Osteocyte (in vitro differentiated cells): ENCODE measurements at places on chromosomes 3 and 15. TPM values are rescaled to one million over a fixed set of nuclear protein-coding genes. Genes with fewer than 3 reads are reported as not detected.

Gene IGSF10
- 1.2 and 1.4 TPM in 2 replicates for total RNA-seq

Gene TERC
- 1.5 TPM in 1 of 2 replicates, not detected in the other for total RNA-seq

GRCh38 chr15:29239395-29239794 is 30.2 kb downstream of the NSMCE3 start:
- no peaks in the 10 kb centered on the region for H3K4me1 ChIP-seq
- DNase-seq: no peak
- peaks cover 16% of the 10 kb centered on the region for H3K27me3 ChIP-seq
- H3K36me3 ChIP-seq: no peaks in the 10 kb centered on the region
- H3K27ac ChIP-seq: no peak overlapping the region
- H3K4me3 ChIP-seq: no peak overlapping the region

DNA sequence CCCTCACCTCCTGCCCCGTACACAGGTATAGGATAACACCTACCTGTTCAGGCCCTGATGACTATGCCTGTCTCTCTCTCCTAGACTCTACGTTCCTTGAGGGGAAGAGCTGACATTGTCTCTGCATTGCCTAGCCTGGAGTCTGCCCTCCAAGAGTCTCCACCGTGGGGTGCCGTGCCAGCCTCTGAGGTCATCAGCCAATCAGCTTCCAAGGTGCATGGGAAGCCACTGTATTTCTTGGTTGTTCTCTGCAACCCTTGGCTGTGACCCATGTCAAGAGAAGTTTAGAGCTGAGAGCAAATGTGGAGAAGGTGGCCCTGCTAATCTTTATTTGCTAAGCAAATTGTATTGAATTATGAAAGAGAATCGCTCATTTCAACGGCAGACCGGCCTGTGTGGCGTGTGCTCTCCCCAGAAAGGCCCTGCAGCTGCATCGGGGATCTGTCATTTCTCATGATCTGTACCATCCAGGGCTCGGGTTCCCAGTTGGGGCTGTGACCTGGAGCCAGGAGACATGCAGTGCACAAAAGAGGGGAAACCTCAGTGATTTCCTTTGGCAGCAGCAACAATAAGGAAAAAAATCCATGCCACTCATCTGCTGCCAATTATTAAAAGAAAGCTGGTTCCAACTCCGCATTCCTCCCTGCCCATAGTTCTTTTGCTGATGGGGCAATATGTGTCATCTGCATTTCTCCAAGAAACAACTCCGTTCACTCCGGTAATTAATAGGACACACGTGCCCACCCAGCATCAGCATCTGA is 182.2 kb downstream of the MEGF11 start:
- no peak for DNase-seq
- H3K27ac ChIP-seq: no peak overlapping the region
- H3K4me3 ChIP-seq: no peak overlapping the region
- H3K27me3 ChIP-seq: peaks cover 10% of the 10 kb centered on the region

- no peaks in the 10 kb centered on the region for H3K27me3 ChIP-seq
- no peak overlapping the region for H3K27ac ChIP-seq
- H3K36me3 ChIP-seq: peaks cover 6% of the 10 kb centered on the region
Measured at GRCh38 chr3:15403495-15403894, 23.8 kb downstream of the METTL6 start.

DNA sequence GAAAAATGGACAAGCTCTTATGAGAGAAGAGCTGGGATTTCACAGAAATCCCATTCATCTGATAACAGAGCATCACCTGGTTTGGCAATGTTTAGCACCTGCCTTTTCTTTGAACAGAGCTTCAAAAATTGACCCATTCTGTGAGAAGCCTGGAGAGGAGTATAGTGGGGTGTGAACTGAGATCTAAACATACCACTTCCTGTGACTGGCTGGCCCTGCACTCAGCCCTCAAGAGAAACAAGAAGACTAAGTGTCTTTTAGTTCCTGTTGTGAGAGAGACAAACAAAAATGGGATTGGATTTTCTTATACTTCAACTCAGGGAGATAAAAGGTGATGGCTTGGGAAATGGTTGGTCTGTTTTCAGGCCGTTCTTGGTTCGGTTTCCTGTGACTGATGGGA is 1060.2 kb downstream of the ROBO1 start:
- H3K27ac ChIP-seq: no peak overlapping the region
- DNase-seq: no peak
- H3K36me3 ChIP-seq: peaks cover 4% of the 10 kb centered on the region
- H3K27me3 ChIP-seq: no peaks in the 10 kb centered on the region
- peaks cover 26% of the 10 kb centered on the region for H3K4me1 ChIP-seq

DNA sequence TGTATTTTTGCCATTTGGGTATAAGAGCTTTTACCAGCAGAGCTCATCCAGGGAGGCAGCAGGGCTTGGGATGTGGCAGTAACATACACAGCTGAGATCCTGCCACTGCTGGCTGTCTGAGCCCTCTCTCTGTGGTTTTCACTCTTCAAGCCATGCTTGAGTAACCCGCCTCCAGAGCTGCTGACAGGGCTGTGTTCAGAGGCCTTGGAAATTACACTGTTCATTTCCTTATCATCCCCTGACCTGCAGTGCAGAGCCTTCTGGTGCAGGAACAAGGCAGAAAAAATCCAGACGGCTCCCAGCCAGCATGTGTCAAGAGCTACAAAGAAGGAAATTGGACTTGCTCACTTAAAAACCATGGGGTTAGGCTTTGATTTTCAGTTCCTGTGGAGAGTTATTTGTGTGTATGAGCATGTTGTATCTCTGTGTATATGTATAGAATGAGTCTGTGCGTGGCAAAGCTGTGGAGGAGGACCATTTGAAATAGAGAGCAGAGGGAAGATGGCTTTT is 47.0 kb downstream of the ZNF609 start:
- H3K4me1 ChIP-seq: peaks cover 21% of the 10 kb centered on the region
- H3K27me3 ChIP-seq: no peaks in the 10 kb centered on the region
- no peak for DNase-seq

GRCh38 chr3:153970047-153970446 is 151.1 kb upstream of the ARHGEF26 start:
- no peak for DNase-seq
- no peaks in the 10 kb centered on the region for H3K36me3 ChIP-seq
- H3K27me3 ChIP-seq: peaks cover 3% of the 10 kb centered on the region
- H3K27ac ChIP-seq: no peak overlapping the region
- no peak overlapping the region for H3K4me3 ChIP-seq

DNA sequence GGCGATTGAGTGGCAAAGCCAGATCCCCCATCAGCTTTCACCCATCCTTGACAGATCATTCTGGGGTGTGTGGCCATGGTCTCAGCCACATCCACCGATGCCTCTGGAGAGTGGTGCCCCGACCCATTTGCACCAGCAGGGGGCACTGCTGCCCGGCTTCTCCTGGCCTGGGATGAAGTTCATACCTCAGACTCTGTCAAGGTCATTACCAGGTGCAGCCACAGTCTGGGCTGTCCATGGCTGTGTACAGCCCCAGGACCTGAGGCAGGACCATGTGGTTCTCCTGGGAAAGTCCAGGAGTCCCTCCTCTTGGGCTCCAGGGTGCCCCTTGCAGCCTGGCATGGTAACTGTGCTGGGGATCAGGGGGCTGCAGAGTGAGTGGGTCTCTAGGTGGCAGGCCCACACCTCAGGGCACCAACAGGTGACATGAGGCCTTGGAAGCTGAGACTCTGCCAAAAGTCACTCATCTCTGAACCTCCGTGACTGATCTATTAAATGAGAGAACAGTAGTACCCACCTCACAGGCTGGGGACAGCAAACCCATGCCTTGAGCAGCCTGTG is 67.2 kb downstream of the CACNA2D2 start:
- H3K27ac ChIP-seq: no peak overlapping the region
- H3K27me3 ChIP-seq: peaks cover 24% of the 10 kb centered on the region
- no peak for DNase-seq

DNA sequence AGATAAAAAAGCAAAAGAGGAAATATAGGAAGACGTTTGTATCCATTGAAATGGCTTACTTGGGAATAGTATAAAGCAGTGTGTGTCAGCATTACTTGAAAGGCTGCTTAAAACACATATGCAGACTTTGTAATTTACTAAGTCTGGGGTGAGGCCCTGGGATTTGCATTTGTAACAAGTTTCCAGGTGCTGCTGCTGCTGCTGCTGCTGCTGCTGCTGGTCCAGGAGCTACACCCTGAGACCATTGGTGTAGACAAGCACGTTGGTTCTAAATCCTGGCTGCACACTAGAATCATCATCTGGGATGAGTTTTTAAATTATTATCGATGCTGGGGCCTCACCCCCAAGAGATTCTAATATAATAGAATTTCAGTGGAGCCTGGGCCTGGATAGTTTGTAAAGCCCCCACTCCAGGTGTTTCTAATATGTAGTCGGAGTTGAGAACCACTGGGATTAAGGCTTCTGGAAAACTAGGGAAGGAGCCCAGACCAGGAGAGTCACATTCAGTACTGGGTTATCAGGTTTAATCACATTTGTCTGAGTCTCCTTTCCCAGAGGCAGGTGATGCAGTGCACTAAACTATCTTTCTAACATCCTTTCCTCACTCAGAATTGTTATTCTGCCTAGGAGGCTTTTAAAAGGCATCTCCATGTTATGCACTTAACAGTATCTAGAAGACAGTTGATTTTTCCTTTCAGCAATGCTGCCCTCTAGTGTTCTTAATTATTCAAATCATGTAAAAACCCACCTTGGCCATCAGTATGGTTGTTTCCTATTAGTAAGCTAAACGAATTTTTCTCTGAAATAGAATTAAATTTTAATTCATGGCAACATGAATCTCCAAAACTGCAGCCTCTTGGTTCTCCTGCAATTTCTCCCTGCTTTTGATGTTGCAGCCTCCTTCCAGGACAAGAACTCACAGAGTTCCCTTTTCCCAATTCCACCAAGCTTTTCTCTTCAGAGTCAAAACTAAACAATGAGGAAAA is 45.4 kb downstream of the SSR3 start:
- DNase-seq: no peak
- no peak overlapping the region for H3K27ac ChIP-seq
- H3K4me1 ChIP-seq: peaks cover 7% of the 10 kb centered on the region
- peaks cover 2% of the 10 kb centered on the region for H3K36me3 ChIP-seq

DNA sequence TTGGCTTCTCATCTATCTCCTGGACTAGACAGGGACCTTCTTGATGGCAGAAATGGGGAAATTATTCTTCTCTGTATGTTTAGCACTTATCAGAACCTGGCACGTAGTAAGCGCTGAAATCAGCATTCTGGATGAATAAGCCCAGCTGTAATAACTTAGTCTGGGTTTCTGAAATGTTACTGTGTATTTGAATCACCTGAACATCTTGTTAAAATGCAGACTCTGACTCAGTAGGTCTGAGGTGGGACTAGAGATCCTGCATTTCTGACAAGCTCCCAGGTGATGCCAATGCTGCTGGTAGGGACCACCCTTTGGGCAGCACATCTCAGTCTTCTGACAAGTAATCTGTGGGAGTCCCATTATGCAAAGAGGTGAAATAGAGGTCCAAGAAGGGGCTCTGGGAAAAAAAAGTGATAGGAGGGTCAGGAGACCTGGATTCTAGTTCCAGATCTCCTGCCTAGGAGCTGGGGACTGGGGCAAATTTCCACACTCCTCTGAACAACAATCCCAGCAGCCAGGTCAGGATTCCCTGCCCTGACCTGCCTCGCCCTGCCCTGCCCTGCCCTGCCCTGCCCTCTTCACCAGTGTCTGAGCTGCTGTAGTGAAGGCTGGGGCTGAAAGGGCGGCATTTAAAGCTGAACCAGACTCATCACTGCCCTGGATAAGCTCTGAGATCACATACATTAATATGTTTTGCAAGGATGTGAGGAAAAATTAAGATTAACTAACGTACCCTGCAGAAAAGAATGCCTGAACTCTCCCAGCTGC is 17.2 kb upstream of the SLC6A11 start:
- no peak for DNase-seq
- H3K4me1 ChIP-seq: no peaks in the 10 kb centered on the region
- H3K36me3 ChIP-seq: no peaks in the 10 kb centered on the region
- no peak overlapping the region for H3K27ac ChIP-seq

- peak overlapping the region; percentile 5 for H3K27ac ChIP-seq
- H3K4me1 ChIP-seq: peaks cover 6% of the 10 kb centered on the region
- DNase-seq: no peak
- H3K4me3 ChIP-seq: no peak overlapping the region
Measured at GRCh38 chr3:15623535-15624440, 22.2 kb downstream of the BTD start.

GRCh38 chr3:194330579-194330978 is 20.5 kb downstream of the CPN2 start:
- H3K4me1 ChIP-seq: peaks cover 24% of the 10 kb centered on the region
- no peak overlapping the region for H3K4me3 ChIP-seq
- no peak for DNase-seq

DNA sequence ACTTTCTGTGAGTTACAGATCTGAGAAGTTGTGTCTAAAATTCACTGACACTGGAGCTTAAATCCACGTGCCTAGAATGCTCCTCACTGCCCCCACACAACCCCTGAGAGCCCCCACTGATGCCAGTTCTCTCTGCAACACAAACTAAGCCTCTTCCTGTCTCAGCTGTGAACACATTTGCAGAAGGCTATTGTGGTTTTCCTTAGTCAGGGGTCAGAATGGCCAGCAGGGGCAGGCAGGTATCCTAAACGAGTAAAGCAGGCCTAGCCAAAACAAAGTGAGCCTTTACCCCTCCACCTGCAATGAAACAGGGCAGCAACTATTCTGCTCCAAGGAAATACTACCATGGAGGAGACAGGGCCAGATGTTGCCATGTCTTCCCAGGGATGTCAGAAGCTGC is 78.6 kb downstream of the FHIT start:
- no peak overlapping the region for H3K4me3 ChIP-seq
- H3K4me1 ChIP-seq: peaks cover 2% of the 10 kb centered on the region
- no peaks in the 10 kb centered on the region for H3K27me3 ChIP-seq
- no peak overlapping the region for H3K27ac ChIP-seq
- DNase-seq: no peak

DNA sequence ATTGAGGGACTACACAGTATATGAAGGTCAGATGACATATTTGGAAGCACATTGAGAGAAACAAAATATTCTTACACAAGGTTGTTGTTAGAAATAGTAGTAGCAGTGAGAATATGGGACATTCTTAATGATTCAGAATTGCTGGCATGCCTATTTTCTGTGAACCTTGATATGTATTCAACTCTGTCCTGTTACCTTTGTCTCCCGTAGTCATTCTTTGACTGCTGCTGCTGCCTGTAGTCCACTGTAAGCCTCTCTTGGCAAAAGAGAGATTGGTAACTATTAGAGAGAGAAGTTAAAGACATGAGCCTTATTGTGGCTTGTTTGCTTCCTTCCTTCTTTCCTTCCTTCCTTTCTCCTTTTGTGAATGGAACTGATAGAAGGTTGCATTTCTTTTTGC is 64.5 kb downstream of the TCF12 start:
- DNase-seq: no peak
- peaks cover 42% of the 10 kb centered on the region for H3K4me1 ChIP-seq
- H3K36me3 ChIP-seq: no peaks in the 10 kb centered on the region

DNA sequence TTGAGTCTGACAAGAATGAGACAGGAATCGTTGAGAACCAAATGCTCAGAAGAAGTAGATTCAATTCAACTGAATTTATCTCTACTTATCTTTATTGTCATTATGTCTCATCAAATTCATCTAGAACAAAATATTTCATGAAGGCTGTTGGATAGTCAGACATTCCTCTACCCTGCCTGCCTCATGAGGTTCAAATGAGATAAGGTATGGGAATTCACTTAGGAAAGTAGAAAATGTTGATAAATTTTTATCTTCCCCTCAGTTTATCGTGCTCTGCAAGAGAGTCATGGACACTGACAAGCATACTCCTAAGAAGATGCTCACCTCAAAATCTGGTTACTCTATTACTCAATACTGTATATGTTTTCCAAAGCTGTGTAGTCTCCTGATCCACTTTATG is 149.7 kb upstream of the CDIN1 start:
- peak overlapping the region; percentile 89 for H3K27ac ChIP-seq
- H3K36me3 ChIP-seq: no peaks in the 10 kb centered on the region
- DNase-seq: no peak
